ENCODE measurements at places on chromosomes 7 and 10.

- DNase-seq, result no peak
These were observed 27.4 kb upstream of the ZNF438 start for GRCh38 chr10:31058795-31059703.

- no peak for DNase-seq
These were observed 503.8 kb downstream of the NXPH1 start for GRCh38 chr7:8937204-8937603.

DNA sequence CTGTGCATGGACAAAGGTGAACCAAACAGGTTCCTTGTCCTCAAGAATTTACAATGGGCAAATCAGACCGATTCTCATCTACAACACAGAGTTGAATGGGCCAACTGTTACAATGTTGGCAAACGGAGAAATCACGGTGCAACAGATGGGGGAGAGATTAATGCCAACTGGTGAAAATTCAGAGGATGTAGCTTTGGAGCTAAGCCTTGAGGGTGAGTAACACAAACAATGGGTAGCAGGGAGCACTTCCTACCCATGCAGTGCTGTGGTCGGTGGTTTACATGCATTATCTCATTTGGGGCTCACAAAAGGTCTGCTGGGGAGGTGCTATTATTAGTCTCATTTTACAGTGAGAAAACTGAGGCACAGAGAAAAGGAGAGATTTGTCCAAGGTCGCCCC lies 902 bp upstream of the NFE2L3 start:
- no peak for DNase-seq

- DNase-seq, result no peak
These were observed 119.5 kb downstream of the GPR158 start for GRCh38 chr10:25294032-25294926.

- DNase-seq, result no peak
These were observed 1127.7 kb upstream of the LRRTM3 start for GRCh38 chr10:65798133-65798532.

DNA sequence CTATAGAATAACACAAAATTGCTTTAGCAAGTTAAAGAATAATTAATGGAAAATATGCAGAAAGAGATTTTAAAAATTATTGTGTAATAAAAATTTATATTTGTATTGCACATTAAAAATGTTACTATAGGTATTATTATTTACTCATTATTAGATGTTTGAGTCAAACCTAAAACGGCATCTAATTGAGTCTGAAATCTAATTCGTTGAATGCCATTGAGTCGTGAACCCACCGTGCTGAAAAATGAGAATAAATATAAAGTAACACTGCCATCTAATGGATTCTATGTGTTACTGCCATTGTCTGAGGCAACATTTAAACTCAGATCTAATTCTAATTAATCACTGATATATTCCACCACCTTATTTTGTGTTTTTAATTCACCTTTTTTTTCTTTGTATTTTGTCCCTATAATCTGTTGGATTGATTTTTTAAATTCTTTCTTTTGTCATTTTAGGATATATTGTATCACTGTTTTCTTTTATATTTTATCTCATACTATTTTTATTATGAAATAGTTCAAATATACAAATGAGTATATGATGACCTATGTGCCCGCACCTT lies 62.2 kb downstream of the SAMD9 start:
- DNase-seq, result no peak

- DNase-seq, result no peak
These were observed 24.2 kb downstream of the ZNF25 start for GRCh38 chr10:37952043-37952755.

GRCh38 chr7:132065193-132065988 lies 509.0 kb upstream of the PODXL start:
- DNase-seq, result no peak

- no peak for DNase-seq
These were observed 24.4 kb downstream of the AKR1E2 start for GRCh38 chr10:4850397-4850796.

DNA sequence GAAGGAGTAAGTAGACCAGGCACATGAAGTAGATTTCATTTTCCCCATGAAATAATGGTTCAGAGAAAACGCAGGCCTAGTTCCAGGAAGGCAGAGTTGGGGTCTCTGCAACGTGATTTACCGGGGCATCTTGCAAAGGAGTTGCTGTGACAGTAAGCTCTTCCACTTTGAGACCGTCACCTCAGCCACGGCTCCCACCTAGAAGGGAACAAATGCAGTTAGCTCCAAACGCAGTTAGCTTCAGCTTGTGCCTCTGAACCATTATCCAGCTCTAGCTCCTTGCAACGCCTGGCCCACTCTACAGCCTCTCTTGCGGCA lies 7.0 kb upstream of the MYO1G start:
- no peak for DNase-seq

DNA sequence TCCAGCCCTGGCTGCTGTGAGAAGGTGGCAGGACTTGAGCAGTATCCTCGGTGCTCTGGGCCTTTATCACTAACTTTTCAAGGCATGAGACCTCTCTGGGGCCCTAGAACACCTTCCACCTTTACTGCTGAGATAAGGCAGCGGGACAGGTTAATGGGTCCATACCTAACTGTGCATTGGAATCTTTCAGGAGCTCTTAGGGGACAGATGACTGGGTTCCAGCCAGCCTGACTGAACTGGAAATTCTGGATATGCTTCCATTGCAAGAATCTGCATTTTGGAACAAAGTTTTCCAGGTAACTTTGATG lies 73.0 kb downstream of the ATXN7L1 start:
- no peak for DNase-seq

All from NCI-H510A (cell line).